ENCODE measurements at places on chromosomes 7 and 10.
A peak's percentile ranks its signal among the peaks of the same experiment; 100 is the strongest.

DNA sequence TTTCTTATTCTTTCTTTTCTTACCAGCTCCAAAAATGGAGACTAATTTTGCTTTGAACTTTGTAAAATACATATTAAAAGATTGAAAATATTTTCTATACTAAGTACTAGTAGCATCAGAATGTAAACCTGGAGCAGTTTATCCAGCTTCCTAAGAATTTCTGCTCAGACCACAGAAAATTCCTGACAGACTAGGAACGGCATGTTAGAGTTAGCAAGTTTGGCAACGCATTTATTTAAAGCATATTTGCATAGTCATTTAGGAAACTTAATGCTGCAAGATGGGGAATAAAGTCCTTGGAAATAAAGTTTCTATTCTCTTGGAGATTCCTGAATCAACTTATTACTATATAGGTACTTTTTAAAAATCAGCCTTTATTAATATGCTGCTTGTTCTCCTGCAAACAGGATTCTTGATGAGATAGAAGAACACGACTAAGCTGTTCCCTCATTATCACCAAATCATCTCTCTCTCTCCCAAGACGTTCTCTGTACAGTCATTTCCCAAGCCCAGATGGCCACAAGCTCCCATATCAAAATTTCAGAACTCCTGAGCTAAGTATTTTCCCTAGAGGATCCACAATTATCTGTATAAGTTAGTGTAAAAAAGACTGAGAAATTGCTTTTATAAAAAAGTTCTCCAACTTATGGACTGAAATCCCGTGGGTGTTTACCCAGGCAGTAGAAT, 305.8 kb upstream of the NEBL start:
- peak; percentile 36 for DNase-seq

DNA sequence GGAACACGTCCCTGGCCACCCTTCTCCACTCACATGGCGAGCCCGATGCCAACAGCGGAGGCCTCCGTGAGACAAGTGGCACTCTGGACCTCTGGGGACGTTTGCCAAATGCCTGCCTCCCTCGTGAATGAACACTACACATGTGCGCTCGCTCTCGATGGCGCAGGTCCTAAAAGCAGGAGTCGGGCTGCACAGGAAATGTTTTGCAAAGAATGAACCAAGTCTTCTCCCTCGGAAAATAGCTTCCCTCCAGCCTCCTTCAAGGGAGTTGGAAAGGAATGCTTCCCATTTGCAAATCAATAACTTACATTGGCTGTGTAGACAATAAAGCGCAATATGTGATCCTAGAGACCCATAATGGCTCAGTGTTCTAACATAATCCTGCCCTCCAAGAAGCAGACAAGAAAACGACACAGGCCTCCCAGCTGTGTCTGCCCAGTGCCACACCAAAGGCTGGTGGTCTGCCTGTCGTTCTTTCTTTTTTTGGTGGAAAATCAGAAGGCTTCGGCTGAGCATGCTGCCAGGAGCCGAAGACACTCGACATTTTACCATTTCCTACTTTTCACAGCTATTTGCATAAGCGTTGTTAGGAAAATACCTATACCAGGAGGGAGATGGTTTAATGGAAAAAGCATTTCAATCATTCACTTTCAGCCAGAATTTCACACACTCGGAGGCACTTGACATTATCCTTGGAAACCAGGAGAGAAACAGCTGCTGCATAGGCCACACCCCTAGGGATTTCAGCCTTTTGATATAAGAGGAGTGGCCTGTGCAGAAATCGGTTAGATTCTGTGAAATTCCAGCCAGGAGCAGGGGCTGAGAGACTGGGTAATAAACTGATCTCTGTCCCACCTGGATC, 38.4 kb downstream of the ATXN7L1 start:
- DNase-seq, result no peak

GRCh38 chr10:1424648-1425047, 312.7 kb downstream of the ADARB2 start:
- no peak for DNase-seq

- no peak for DNase-seq
These were observed 2.5 kb downstream of the LRCH4 start for GRCh38 chr7:100583132-100584053.

DNA sequence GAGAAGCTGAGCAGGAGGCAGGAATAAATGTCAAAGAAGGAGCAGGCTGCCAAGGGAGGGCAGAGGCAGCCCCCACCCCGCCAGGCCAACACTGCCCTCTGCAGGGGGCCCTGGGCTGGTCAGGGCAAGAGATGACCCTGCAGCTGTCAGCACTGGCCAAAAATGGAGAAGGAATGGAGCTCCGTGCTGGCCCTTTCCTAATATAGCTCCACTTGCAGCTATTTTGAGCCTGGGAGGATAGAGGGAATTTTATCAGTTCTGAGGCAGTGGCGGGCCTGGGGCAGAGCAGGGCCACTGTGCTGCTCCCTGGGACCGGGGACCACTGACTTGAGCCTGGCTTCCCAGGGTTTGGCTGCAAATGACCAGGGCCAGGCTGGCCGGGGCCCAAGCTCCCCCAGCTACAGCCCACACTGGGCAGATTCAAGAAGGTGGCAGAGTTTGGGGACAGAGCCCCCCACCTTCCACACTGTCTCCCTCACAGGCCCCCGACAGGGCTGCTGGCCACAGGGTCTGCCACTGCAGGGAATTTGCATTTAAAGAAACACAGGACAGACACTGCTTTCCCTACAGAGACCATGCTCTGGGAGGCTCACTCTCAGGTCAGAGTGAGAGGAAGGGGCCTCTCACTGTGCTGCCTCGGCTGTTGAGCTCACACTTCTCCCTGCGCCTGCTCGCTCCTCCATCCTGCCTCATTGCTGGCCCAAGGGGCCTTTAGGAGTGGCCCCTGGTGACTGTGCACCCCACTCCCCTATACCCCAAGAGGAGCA, 16.2 kb downstream of the LDB3 start:
- no peak for DNase-seq

DNA sequence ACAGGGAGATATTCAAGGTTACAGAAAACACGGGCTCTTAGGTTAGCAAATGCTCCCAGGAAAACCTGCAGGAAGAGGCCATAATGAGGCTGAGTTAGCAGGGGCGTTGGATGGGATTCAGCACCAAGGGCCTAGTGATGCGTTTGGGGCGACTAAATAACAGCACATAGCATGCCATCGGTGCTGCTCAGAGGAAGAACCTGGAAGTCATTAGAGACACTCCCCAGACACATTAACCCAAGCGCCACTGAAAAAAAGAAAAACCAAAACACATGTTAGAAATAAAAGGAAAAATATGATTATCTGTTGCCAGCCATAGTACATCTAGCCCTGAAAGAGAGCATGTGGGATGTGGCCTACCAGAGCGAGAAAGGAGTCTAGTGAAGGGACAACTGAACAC, 28.8 kb upstream of the OPALIN start:
- DNase-seq, result peak; percentile 79

GRCh38 chr10:64977915-64978314, 1456.7 kb downstream of the REEP3 start:
- DNase-seq, result no peak

DNA sequence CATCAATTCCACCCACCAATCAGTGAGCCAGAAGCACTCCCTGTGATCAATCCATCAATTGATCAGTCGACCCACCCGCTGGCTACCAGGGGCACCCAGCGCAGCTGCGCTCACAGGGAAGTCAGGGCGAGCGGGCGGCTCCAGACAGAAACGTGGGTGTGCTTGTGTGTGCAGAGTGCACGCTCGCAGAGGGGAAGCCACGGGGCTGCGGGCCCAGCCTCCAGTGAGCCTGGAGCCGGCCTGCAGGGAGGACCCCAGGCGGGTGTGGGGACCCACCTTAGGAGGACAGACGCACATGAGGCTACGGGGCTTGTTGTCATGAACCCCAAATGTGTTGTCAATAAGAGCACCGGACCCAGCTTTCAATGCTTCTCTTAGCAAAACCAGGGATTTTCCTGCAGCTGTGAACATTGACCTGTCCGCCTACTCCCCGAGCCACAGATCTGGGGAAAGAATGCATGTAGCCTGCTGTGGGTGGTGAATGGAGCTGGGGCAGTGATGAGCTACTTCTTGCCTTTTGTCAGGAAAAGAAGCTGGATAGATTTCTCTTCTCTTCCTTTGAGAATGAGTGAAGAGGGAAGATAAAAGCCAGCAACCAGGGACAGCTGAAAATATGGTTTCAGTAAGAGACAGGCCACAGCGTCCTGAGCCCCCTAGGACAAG, 497.8 kb downstream of the DNAJB6 start:
- DNase-seq, result no peak

DNA sequence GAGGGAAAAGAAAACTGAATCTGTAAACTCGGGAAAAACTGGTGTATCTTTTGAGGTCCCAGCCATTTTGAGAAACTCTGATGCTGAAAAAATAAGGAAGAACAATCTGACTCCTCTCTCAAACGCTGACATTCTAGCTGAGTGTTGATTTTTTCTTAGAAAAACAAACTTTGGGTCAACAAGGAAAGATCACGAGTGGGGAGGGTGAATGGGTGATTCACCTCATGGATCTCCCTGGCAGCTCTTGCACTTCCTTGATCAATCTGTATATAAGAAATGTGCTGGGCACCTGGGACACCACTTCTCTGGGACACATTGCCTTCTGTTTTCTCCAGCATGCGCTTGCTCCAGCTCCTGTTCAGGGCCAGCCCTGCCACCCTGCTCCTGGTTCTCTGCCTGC, at the start of gene PIP:
PIP (plus strand) TSS at position 297 of the 400 bp plus-strand sequence; CDS start at position 337, 40 bp downstream.
- no peak for DNase-seq
